Activated T-cell treated with anti-CD3 and anti-CD28 coated beads, Interleukin-2, amount 50 U/mL, for 72 hours (primary cell): ENCODE measurements at places on chromosomes 7 and 10. TPM values are rescaled to one million over a fixed set of nuclear protein-coding genes. Genes with fewer than 3 reads are reported as not detected.

Gene TMEM176A
- total RNA-seq, result 0.30 TPM

- H3K4me3 ChIP-seq, result no peak overlapping the region
- peaks cover 29% of the 10 kb centered on the region for H3K4me1 ChIP-seq
- no peak overlapping the region for H3K27ac ChIP-seq
- no peak for DNase-seq
- H3K27me3 ChIP-seq, result no peaks in the 10 kb centered on the region
- H3K36me3 ChIP-seq, result no peaks in the 10 kb centered on the region
Observed at GRCh38 chr10:72697716-72698115, 5.8 kb downstream of the MCU start.

GRCh38 chr10:122310311-122311050 is 39.4 kb downstream of the BTBD16 start:
- H3K36me3 ChIP-seq, result no peaks in the 10 kb centered on the region
- H3K27ac ChIP-seq, result no peak overlapping the region
- peaks cover 29% of the 10 kb centered on the region for H3K27me3 ChIP-seq
- H3K4me3 ChIP-seq, result no peak overlapping the region

DNA sequence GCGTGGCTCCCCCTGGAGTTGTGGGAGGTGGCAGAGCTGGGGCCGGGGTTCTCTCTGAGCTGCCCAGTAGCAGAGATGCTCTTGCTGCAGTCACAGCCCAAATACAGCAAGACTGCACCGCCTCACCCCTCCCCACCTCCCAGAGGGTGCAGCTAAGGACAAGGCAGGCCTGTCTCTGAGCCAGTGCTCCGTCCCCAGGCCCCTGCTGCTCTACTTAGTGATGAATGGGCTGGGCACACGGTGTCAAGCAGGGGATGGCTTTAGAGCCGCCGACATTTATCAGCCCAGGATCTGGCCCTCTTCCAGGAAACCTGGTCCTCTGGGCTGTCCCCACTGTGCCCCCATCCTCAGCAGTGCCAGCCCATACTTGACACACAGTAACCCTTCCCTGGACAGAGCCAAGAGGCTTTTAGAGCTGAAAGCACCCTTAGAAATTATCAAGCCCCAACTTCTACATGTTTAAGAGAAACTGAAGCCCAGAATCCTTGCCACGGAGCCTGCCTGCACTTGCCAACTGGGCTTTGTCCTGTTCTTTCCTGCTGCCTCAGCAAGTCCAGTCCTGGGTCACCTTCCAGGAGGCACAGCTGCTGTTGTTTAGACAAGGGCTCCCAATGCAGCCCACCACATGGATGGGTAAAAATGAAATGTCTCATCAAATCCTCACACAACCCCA is 137.1 kb upstream of the UNC5B start:
- H3K27me3 ChIP-seq, result peaks cover 10% of the 10 kb centered on the region
- no peak for DNase-seq
- no peak overlapping the region for H3K4me3 ChIP-seq
- no peaks in the 10 kb centered on the region for H3K4me1 ChIP-seq
- no peaks in the 10 kb centered on the region for H3K36me3 ChIP-seq
